Muscle of back (tissue), 13 donors: ENCODE measurements at places on chromosomes 16 and 17.

GRCh38 chr17:73030501-73030921 lies 62.0 kb downstream of the SLC39A11 start:
- DNase-seq, result peak; percentile 13

DNA sequence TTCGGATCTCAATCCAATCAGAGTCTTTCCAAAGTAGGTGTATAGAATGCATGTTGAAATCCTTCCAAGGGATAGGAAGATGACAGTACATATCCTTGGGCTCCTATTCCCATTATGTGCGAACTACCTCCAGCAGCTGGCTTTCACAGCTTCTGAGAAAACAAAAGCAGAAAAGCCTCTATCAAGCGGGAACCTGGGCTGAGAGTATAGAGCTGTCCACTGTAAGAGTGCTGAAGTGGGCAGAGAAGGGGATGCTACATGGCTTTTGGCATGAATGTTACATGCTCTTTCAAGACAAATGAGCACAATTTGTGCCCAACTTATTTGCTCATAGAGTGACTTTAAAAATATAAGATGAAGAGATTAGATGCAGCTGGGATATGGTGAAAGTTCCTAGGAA lies 993.5 kb downstream of the CDH8 start:
- peak; percentile 0 for DNase-seq

DNA sequence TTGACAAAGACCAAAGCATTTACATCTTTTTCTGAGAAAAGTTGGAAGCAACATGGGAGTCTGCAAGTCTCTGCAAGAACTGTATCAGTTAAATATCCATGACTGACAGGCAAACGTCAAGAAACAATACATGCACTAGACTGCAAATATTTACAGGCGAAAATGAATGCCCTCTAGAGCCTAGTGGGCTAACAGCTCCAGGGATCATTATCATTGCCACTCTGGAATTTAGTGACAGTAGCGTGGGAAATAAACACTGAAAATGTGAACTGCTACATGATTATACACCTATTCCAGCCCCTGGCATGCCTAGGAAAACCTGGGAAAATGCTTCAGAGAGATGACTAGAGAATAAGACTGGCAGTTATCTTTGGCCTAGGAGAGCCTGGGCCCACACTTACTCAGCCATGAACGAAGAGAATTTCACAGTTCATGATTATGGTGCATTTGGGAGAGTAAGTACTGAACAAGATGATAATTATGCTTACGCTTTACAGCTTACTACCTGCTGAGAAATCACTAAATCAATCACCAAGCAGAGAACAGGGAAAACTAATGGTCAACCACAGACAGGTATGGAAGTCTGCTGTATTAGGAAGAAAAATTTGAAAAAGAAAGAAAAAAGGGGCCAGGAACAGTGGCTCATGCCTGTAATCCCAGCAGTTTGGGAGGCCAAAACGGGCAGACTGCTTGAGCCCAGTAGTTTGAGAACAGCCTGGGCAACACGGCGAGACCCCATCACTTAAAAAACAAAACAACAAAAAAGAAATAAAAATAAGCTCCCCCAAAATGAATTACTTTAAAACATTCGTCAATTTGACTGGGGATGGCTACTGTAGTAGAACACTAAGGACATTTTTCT lies 66.6 kb upstream of the CLEC18B start:
- no peak for DNase-seq

DNA sequence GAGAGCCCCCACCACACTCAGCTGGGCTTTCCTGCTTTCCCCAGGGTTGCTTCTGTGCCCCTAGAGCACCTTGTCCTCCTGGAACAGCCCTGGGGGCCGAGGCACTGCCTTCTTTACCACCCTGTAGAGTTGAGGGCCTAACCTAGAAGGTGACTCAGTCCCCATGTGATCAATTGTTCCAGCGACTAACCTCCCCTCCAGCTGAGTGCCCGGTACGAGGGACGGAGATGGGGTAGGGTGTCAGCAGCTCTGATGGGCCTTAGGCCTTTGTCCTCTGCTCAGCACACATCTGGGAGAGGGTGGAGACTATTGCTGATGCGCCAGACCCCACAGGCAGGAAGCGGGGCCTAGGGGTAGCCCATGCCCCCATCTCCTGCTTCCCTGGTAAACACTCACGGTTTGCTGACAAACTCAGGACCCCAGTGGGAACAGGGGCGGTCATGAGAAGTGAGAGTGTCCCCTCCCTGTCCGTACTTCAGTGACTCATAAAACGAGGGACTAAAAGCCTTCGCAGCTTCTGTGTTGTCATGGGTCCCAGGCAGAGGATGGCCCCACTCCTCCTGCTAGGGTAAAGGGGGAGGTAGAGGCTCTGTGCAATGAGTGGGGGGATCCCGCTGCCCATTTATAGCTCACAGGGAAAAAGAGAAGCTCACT lies 33.1 kb downstream of the NECAB2 start:
- DNase-seq, result no peak

- DNase-seq, result no peak
Observed at GRCh38 chr17:78899361-78900260, 3.4 kb downstream of the CEP295NL start.

DNA sequence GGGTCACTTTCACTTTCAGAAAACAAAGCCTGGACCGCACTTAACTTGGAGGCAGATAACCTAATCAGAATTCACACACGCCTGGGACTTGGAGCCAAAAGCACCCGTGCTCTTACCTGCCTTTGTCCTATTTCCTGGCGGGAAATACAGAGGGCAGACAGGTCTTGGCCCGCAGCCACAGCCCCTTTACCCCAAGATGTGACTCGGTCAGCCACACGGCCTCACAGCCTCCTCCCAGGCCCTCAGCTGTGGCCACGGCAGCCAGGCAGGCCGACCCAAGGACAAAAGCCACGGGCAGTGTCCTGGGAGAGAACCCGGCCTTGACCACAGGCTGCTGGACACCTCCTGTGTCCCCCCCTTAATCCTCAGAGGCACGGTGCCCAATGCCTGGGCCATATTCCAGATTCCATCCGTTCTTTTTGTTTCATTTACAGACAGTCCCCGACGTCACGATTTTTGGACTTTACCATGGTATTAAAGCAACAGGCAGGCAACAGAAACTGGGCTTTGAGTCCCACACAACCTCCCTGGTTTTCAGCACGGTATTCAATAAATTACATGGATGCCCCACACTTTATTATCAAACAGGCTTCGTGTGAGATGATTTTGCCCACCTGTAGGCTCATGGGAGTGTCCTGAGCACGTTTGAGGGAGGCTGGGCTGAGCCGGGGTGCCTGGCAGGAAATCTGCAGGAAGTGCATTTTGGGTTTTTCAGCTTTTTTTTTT lies 30.1 kb upstream of the GAA start:
- peak; percentile 55 for DNase-seq

GRCh38 chr16:47732122-47732521 lies 271.0 kb downstream of the PHKB start:
- DNase-seq, result no peak

DNA sequence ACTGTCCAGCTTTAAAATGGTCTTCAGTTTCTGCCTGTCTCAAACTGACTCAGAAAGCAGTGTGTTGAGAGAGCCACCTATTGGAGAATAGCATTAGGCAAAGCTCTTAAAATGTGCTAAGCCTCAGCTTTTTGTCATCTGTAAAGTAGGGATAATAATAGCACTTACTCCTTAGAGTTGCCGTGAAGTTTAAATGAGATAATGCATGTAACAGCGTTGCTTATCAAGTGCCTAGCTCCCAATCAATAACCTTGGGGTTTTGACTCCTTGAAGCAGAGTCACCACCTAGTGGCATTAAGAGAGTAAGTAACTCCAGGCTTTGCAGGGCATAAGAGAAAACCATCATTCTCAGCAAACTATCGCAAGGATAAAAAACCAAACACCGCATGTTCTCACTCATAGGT lies 163.3 kb downstream of the HS3ST2 start:
- DNase-seq, result peak; percentile 21

DNA sequence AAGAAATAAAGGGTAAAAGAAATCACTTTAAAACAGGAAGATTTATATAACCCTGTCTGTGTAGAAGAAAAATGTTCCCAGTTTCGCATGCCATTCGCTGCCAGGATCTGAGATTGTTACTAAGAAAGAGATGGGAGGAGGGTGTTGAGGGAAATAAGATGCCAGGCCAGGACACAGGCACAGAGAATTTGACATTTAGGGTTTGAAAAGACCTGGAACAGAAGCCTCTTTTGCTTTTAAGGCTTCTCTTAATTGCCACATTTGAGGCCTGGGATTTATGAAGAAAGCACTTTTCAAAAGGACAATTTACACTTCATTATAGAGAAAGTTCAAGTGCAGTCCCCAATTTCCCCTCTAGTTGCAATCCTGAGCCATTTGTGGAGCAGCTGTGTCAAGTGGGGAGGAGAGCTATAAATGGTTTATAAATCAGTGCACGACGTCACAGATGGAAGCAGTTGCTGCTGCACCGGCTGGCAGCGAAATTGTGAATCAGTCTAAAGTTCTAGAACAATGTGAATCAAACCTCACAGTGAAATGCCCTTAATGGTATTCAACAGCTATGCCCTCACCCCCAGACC lies 26.5 kb upstream of the C16orf87 start:
- peak; percentile 34 for DNase-seq

GRCh38 chr17:52636443-52636842 lies 477.9 kb upstream of the CA10 start:
- DNase-seq, result no peak

DNA sequence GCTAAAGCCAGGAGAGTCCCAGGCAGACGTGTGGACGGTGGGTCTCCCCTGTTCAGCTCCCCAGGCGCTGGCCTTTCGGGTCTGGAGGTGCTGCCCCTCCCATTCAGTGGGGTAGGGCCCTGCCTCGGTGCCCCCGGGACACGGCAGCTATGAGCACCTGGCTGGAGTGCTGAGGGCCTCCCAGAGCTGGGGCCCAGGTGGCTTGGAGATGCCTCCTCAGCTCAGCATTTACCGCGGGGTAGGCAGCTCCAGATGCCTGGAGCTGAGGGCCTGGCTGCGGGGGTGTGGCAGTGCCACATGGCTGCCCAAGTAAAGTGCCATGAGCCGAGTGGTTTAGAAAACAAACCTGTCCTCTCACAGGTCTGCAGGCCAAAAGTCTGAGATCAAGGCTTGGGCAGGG lies 19.5 kb downstream of the SOX8 start:
- DNase-seq, result no peak

- DNase-seq, result no peak
Observed at GRCh38 chr16:49014277-49015224, 267.1 kb downstream of the CBLN1 start.

DNA sequence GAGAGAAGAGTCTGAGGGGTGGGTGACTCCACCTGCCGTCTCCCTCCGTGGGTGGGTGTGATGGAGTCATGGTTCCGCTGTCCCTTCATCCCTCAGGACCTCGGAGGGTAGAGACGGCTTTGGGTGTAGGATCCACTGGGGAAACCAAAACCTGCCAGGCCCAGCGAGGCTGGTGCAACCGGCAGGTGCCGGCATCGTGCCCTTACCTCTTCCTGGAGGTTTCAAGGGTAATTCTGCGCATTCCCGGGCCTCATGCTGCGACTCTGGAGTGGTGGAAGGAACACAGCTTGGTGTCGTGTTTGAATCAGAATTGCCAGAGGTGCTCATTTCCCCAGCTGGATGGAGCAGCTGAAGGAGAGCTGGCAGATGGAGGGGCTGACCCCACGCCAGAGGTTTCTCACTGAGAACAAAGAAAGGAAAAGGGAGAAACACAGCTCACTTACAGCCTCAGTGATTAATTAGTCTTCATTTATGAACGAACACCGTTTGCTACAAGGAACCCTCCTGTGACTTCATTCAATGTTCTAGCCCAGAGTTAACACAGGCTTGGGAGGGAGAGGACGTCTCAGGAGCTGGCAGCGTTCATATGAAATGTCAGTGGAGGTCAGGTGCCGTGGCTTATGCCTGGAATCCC lies 16.3 kb upstream of the ATP2A3 start:
- no peak for DNase-seq

GRCh38 chr16:3836641-3837040 lies 43.9 kb downstream of the CREBBP start:
- DNase-seq, result no peak

DNA sequence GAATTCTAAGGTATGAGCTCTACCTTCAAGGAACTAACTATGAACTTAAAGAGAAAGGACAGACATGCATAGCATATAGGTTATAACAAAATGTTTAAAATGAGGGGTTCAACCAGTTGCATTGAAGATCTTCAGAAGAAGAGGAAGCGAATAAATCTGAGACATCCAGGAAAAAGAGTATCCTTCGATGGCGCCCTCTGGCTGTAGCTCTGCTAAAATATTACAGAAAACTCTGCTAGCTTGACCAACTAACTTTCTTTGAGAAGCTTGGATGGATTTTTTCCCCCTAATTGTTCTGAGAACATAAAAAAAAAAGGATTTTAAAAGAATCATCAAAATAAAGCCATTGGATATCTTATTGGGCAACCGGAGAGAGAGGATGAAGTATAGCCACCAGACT lies 659.9 kb upstream of the SOX9 start:
- DNase-seq, result no peak

DNA sequence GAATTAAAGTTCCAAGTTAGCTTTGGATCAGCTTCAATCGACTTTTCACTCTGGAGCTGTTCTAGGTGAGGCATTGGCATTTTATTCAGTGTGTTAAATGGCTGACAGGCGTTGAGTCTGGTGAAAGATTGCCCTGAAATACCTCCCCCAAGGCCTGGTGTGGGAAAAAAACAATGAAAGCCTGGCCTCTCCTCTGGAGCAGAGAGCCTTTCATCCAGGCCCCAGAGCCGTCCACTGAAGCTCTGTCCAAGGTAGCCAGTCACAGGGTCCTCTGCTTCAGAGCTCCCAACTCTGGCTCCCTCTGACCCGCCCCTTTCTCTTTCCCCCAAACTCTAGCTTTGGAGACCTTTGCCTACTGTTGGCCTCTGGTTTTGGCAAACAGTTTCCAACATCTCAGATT lies 123.6 kb upstream of the CRHR1 start:
- no peak for DNase-seq

- DNase-seq, result no peak
Observed at GRCh38 chr16:87930456-87930855, 5.9 kb downstream of the CA5A start.

DNA sequence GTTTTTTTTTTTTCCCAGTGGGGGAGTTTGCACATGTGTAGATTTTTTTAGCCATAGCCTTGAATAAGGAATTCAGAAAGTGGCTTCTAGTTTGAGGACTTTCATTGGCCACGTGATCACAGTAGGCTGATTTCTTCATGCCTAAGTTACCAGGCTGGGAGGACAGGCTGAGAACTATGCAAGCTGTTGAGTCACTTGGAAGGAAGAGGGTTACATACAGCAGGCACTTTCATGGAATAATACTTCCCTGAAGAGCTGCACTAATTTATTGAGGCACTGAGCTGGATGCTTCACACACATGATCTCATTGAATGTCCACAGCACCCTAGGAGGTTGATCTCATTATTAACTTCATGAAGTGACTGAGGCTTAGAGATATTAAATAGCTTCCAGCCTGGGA lies 22.8 kb downstream of the PRKCB start:
- DNase-seq, result no peak

GRCh38 chr17:41538565-41538991 lies 10.5 kb upstream of the KRT19 start:
- DNase-seq, result peak; percentile 35

GRCh38 chr17:60577147-60577915 lies 22.7 kb upstream of the PPM1D start:
- DNase-seq, result peak; percentile 70

GRCh38 chr16:25210758-25211157 lies 6.0 kb upstream of the AQP8 start:
- DNase-seq, result peak; percentile 16
